Subcutaneous preadipocyte (primary cell): ENCODE measurements at places on chromosomes 4 and X. TPM values are rescaled to one million over a fixed set of nuclear protein-coding genes. Genes with fewer than 3 reads are reported as not detected.

The TMPRSS11B gene
- total RNA-seq = not detected in 2 replicates

The SORCS2 gene
- under 0.01 TPM in 2 replicates for total RNA-seq

The NCAPG gene
- total RNA-seq = 35.6 and 51.6 TPM in 2 replicates

The GABRE gene
- 13.6 and 45.0 TPM in 2 replicates for total RNA-seq

The SLC34A2 gene
- not detected in 2 replicates for total RNA-seq

The TMEM255A gene
- under 0.01 and 0.37 TPM in 2 replicates for total RNA-seq

The MAGEB6B gene
- not detected in 2 replicates for total RNA-seq

The DIPK2B gene
- not detected in 2 replicates for total RNA-seq

The HCCS gene
- 11.8 and 14.1 TPM in 2 replicates for total RNA-seq

The LANCL3 gene
- total RNA-seq = under 0.01 TPM in 1 of 2 replicates, not detected in the other

The RIPPLY1 gene
- total RNA-seq = not detected in 2 replicates

The CCNA2 gene
- 55.5 and 86.6 TPM in 2 replicates for total RNA-seq

The SRPK3 gene
- total RNA-seq = 0.39 TPM in 1 of 2 replicates, not detected in the other

The IL2RG gene
- total RNA-seq = not detected in 2 replicates

The BMPR1B gene
- total RNA-seq = 2.7 and 7.7 TPM in 2 replicates

The ZFP92 gene
- under 0.01 TPM in 2 replicates for total RNA-seq

The LEF1 gene
- 0.37 and 1.2 TPM in 2 replicates for total RNA-seq

The STARD8 gene
- 0.59 and 0.73 TPM in 2 replicates for total RNA-seq

The NR0B1 gene
- total RNA-seq = 1.2 and 8.5 TPM in 2 replicates

The TMEM35A gene
- 1.6 and 2.2 TPM in 2 replicates for total RNA-seq

The MAGEA2 gene
- not detected in 2 replicates for total RNA-seq

The DEFB131A gene
- total RNA-seq = not detected in 2 replicates

The RHOXF2 gene
- total RNA-seq = not detected in 2 replicates

The RADX gene
- total RNA-seq = 1.8 and 6.1 TPM in 2 replicates

The CT45A3 gene
- total RNA-seq = not detected in 2 replicates

The GYG2 gene
- total RNA-seq = 0.59 and 0.73 TPM in 2 replicates

The UGT2B17 gene
- total RNA-seq = not detected in 2 replicates
